ENCODE measurements at places on chromosomes 7 and 10.
A peak's percentile ranks its signal among the peaks of the same experiment; 100 is the strongest.

- no peak for DNase-seq
These were observed 12.6 kb downstream of the OR9A4 start for GRCh38 chr7:141928845-141929195.

DNA sequence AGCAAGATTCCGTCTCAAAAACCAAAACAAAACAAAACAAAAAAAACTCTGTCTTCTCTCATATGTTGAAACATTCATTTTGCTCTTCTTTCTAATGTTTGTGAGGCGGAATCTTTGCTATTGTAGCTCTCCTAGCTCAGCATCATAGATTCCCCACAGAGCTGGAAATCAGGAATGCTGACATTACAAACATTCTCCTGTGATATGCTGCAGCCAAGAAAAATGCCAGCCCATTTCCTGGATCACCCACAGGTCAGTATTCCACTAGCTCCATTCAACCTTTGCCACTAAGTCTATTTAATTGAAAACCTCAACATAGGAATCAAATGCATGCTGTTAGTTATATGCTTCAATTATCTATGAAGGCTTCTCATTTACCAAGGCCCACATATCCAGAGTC lies 186.3 kb downstream of the IPMK start:
- DNase-seq: no peak

- DNase-seq: no peak
These were observed 22.9 kb upstream of the GRB10 start for GRCh38 chr7:50805447-50806125.

DNA sequence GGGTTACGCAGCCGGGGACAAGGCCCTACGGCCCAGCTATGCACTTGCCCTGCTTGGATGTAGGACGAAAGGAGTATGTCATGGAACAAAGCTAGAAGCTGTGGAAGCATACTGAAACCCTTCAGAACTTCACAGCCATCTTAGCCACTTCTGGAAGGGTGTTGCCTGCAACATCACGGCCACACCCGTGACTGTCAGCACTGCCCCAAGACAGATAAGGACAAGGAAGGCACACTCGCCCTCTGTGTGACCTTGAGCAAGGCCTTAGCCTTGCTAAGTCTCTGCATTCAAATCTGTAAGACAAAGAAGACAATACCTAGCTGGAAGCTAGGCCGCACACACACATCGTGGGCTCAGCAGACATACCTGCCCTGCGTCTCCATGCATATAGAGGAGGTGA lies 352.5 kb upstream of the MGMT start:
- DNase-seq: no peak

DNA sequence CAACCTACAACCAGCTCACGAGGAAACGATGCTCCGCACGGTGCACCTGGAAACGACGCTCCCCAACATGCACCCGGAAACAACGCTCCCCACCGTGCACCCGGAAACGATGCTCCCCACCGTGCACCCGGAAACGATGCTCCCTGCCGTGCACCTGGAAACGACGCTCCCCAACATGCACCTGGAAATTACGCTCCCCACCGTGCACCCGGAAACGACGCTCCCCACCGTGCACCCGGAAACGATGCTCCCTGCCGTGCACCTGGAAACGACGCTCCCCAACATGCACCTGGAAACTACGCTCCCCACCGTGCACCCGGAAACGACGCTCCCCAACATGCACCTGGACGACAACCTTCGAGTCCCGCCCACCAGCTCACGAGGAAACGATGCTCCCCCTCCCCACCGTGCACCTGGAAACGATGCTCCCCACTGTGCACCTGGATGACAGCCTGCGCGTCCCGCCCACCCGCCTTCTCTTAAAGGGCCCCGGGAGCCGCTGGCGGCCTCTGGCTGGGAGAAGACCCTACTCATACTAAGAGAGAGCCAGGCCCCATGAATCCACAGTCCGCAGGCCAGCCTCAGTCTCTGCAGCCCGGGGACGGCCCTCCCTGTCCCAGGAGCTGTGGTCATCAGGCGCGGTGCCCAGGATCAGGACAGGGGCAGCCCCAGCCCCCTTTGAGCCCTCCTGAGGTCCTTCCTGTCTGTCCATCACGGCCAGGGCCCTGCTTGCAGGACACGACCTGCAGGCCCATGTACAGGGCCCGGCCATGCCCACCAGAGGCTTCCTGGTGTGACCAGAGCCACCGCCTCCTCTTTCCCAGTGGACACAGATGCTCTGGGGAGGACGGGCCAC lies 98.3 kb downstream of the PDGFA start:
- DNase-seq: peak; percentile 30

DNA sequence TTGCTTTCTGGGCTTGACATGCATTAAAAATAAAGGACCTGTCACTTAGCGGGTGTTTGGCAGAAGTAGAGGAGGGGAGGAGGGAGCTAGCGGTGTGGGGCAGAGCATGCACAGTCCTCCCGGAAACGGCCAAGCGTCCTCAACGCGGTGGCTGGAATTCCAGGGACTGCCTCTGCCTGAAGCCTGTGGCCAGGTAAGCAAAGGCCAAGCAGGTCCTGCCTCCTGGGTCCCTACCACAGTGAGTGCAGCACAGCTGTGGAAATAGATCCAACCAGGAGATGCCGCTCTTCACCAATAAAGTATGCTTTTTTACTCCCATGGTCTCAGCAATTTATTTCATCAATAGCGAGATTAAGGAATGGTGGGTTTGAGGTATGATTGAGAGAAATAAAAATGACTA lies 323.4 kb downstream of the WDR37 start:
- DNase-seq: no peak

- peak; percentile 65 for DNase-seq
These were observed 298.6 kb downstream of the REEP3 start for GRCh38 chr10:63819753-63820329.

DNA sequence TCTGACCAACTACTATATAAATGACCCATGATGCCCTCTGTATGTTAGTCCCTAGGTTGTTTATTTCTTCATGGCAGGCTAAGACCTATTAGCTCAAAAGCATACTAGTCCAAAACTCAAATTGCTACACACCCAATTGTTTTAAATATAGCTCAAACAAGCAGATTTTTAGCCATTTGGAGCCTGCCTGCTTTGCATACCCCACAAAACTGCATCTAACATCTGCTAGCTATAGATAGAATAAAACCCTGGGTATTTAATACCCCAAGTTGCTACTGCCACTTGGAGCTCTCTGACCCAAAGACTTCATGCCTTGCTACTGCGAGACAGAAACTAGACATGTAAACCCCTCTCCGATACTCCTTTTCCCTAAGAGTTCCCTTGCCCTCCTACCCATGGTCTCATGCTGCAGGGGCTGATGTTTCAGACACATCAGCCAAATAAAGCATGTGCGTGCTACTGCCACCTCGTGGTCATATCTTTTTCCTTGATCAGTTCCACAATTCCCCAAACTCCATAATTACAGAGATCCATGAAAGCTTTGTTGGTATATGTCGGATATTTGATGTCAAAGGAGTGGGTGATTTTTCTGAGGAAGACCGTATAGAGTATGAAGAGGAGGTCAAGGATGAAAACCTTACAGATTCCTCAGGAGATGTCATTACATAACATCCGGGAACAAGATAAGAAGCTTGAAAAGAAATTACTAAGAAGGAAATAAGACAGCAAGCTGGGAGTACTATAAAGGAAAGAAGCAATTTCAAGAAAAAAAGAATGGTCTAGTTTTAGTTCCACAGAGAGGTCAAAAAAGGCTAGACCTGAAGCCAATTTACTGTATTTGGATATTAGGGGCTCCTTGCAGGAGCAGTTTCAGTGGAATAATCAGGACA lies 386.6 kb downstream of the SH2D4B start:
- no peak for DNase-seq

DNA sequence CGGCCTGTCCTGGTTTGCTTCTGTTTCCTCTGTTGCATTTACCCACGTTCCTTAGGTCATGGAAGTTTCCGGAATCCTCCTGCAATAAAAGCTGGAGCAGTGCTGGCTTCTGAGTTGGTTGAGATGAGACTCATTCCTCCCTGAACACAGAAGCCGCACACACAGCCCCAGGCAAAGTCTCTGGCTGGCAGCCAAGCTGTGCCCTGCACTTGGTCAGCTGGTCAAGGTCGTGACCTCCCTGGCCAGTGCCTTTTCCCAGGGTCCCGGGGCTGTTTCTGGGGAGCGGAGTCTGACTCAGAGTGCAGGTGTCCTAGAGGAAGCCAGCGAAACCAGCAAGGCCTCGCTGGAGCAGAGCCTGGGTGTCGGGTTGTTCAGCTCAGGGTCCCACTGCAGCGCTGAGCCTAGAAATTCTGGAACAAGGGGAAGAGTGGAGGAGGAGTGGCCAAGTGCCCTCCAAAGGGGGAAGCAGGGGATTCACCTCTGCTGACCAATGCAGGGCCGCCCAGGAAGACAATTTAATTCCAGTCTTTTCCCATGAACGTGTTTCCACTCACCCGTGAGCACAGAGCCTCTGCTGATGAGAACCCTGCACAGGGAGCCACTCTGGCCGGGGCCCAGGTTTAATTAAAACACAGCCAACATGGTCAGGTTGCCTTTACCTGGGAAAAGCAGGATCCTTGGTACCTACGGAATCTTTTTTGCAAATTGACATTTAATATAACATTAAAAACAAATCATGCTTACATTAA lies 245.5 kb upstream of the PPP2R2D start:
- no peak for DNase-seq

DNA sequence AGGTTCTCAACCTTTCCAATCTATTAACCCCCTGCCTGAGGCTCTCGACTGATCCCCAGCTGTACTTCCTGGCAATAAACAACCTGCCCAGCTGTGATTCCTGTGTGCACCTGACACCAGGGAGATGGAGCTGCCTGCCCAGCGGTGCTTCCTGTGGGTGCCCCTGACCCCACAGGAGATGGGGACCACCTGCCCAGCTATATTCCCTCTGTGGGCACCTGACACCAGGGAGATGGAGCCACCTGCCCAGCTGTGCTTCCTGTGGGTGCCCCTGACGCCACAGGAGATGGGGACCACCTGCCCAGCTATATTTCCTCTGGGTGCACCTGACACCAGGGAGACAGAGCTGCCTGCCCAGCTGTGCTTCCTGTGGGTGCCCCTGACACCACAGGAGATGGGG lies 184.0 kb downstream of the DIP2C start:
- no peak for DNase-seq

GRCh38 chr7:134948736-134949135 lies 37.6 kb upstream of the AGBL3 start:
- no peak for DNase-seq

GRCh38 chr7:34622182-34622581 lies 35.8 kb upstream of the NPSR1 start:
- no peak for DNase-seq

GRCh38 chr7:155953781-155954549 lies 141.7 kb upstream of the SHH start:
- DNase-seq: no peak

- no peak for DNase-seq
These were observed 105.4 kb upstream of the FRMD4A start for GRCh38 chr10:14435976-14436632.

- DNase-seq: no peak
These were observed 16.8 kb upstream of the TSPAN12 start for GRCh38 chr7:120874722-120875121.

DNA sequence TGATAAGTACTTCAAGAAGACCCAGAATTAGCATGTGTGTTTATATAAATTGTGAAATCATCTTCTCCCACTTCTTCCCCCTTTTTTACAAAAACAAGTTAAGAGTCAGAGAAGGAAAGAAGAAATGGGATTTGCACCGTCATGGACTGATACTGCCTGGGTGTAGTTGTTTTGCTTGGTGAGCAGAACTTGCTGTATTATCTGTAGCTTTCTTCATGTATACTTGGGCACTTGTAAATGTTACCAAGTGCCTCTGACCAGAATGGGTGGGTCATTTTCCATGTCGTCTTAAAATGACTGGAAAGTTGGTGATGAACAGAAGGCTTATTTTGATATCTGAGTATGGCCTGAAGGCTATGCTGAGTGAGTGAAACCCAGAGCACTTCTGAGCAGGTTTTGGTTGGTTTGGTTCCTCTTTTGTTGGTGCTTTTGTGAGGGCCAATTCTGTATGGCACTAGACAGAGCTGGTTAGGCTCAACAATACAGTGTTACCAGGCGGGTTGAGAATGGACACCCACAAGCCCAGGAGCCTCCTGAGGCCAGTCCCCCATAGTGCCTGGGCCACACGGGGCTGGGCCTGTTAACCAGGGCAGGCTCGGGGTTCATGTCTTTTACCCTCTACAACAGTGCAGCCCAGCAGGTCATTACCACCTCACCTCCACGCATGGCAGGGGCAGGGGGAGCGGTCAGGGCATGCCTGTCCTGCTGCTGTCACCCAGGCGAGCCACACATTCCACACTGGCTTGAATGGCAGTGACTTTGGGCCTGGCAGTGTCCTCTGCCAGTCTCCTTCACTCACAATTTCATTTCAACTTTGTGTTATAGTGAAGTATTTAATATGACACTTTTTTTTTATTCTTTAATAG lies 115.1 kb downstream of the CCNY start:
- no peak for DNase-seq

Measured in lower lobe of right lung (tissue), 2 donors.